ENCODE measurements at places on chromosomes 4 and X.

- DNase-seq, result no peak
Measured at GRCh38 chr4:145055533-145056257, 42.3 kb downstream of the ANAPC10 start.

DNA sequence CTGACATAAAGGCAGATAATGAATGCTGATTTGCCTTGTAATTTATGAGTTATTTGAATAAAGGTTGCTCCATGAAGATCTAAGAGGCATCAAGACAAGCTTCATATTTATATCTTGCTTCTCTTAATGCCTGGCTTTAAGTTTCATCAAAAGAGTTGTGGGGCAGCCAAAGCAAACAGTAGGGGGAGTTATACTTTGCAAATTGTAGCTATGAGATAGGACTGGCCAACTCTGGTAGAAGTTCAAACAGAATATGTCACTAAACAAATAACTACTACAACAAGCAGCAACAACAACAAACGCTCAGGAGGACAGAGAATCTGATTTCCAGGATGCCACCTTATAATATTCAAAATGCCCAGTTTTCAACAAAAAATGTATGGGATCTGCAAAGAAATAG lies 69.1 kb upstream of the PLAC1 start:
- no peak for DNase-seq

DNA sequence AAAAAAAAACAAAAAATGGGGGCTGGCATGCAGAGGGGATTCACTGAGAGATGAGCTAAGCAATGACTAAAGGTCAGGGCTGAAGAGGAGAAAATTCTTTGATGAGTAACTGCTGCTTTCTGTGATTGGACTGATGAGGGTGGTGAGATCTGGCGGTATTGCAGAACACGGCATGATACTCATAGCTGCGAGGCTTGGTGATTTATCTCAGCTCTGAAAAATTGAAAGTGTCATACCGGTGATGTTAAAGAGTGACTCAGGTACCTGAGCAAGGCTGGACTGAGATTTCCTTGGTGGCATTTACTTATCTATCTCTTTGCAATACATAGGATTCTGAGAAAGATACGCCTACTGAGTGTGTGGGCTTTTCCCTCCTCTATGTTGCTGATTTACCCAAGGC lies 204.1 kb upstream of the DDX53 start:
- DNase-seq, result no peak

DNA sequence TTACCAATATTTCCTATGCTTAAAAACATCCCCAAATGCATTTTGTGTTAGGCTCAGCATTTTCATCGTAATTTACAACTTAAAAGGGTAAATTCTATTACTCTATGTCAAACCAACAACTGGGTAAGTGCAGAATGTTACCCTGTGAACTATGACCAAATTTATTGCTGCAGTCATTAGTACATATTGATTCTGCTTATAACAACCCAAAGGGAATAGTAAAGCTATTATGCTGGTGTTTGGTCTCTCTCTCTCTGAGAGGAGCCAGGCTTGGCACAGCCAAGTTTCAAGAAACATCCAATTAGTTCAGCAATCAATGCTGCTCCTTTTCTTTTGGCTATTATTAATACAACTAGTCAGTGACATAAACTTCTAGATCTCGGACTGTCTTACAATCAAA lies 747.7 kb downstream of the CENPC start:
- DNase-seq, result no peak

GRCh38 chrX:3175659-3176438 lies 134.6 kb downstream of the ARSF start:
- peak; percentile 3 for DNase-seq

DNA sequence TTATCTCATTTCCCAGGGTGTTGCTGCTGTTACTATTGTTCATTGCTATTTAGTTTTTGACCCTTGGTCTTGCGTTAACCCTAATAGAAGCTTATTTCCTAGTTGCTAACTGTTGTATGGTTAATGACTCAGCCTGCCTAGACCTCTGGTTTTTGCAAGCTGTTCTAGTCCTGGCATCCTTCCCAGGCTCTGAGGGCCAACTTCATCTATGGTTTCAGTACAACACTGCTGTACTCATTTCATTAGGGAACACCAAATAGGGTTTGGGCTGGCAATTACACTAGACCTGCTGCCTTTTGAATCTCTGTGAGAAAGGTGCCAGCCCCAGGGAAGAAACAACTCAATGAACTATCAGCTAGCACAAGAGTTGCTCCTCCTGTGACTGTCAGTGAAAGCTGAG lies 59.6 kb downstream of the DCX start:
- DNase-seq, result no peak

GRCh38 chrX:147850875-147851274 lies 60.8 kb upstream of the FMR1 start:
- no peak for DNase-seq

- DNase-seq, result no peak
Measured at GRCh38 chr4:136818811-136819330, 713.4 kb downstream of the PCDH18 start.

DNA sequence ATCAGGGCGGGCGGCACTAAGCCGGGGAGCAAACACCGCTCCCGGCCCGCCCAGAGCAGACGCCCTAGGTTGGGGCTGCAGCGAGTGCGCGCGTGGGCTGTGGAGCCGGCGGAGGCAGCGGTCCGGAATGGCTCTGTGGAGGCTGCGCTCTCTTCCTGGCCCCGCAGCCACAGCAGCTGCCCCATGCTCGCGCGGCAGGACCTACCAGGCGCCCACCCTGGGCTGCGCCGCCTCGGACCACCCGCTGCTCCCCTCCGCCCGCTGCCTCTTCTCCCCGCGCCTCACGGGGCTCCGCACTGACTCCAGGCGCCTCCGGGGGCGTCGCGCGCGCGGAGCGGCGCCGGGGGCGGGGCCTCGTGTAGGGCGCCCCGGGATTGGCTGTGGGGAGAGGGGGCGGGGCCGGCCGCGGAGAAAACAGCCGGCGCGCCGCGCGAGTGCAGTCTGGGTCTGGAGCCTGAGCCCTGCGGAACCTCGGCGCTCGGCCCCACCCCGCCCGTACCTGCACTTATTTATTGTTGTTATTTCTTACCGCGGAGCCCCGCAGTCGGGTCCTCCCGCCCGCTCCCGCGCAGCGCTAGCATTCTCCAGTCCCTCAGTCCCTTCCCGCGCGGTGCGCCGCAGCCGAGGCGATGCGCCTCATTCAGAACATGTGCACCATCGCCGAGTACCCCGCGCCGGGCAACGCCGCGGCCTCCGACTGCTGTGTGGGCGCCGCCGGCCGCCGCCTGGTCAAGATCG lies at the start of gene RASL11B:
Gene RASL11B (plus strand): TSS at position 439 of the 738 bp plus-strand sequence. CDS start 191 bp downstream, at position 630.
- peak; percentile 75 for DNase-seq

- DNase-seq, result no peak
Measured at GRCh38 chr4:88090898-88091297, 67.5 kb downstream of the ABCG2 start.
